ENCODE measurements at places on chromosomes 11 and 22.

- DNase-seq = no peak
Observed at GRCh38 chr11:1983601-1983961, 14.1 kb downstream of the H19 start.

- DNase-seq = no peak
Observed at GRCh38 chr11:63243533-63243932, at the start of gene SLC22A25. TSS of gene SLC22A25 (minus strand) at chr11:63243599. CDS start at chr11:63229652, 13,947 bp downstream.

- DNase-seq = no peak
Observed at GRCh38 chr11:27350511-27350910, 12.5 kb downstream of the CCDC34 start.

- DNase-seq = no peak
Observed at GRCh38 chr22:49006207-49007012, 821.3 kb downstream of the BRD1 start.

All from right forelimb (tissue), 1 donor.